NCI-H748 treated with DMSO at 0.1 percent for 48 hours (cell line): ENCODE measurements at places on chromosomes 2 and 18.

DNA sequence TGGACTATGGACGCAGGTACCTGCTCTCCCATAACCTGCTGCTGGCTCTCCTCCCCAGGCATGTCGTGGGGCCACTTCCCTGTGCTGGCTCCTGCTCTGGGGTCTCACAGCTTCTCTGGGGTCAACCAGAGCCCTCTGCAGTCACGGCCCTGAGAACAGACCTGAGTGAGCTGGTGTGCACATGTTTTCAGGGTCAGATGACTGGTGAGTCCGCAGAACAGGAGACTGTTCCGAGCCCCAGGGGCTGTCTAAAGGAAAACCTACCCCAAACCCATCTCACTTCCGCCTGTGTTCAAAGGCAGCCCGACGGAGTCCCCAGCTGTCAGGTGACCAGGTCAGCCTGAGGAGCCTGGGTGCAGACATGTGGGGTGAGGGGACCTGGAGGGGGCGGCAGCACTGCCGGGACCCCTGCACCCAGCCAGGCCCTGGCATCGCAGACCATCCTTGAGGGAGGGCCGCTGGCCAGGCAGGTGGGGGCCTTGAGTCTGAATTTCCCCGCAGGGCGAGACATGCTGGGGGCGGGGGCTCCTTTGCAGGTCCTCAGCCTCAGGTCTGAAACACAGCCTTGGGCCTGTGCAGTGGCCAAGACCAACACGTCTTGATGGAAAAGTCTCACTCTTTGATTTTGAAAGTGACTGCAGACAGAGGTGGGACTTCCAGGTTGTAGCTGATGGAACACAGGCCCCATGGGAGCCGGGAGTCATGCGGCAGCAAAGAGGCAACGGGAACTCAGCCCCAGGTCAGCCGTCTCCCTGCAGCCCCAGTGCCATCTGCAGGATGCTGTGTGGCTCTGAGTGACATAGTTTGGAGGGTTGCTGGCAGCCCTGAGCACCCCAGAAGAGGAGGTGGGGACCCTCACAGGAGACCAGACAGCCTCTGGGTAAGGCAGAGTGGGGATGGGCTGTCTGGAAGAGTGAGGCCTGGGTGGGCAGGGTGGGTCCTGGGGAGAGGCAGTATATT lies 65.3 kb downstream of the TWIST2 start:
- no peak for DNase-seq

DNA sequence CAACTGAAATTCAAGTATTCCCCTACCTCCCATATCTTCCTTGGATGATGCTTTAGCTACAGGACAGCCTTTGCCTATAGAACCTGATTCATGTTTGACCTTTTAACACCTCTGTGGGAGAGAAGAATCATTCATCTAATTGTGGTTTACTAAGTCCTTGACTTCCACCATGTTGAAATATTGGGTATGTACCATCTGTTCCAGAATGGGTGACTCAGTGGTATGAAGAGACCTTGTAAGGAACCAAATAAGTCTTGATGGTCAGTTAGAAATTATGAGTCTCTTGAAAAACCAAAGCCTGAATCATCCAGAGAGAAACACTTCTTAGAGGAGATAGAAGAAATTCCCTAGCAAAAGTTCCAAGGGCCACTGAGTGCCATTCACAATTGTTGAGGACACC lies 27.5 kb downstream of the STAMBP start:
- DNase-seq, result no peak

DNA sequence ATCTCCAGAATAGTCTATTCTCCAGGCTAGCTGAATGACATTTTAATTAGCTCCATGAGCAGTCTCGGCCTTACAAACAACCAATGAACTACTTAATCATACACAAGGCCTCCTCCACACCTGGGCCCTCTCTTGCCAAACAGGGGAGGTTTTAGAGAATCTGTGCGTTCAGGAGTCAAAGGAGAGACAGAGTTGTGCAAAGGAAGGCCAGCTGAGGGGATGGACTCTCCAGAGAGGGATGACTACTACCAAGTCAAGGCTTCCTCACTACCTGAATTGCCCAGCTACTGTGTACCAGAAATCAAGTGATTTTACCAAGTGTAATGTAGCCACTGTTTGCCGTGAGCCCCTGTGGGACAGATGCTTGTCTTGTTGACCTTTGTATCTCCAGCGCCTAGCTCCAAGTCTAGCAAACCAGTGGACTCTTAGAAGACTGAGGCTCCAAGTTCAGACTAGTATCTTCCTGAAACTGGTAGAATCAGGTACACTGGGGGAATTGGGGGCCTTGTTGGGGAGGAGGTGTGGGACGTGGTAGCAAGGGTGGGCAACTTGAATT lies 123.1 kb upstream of the STON1 start:
- no peak for DNase-seq

DNA sequence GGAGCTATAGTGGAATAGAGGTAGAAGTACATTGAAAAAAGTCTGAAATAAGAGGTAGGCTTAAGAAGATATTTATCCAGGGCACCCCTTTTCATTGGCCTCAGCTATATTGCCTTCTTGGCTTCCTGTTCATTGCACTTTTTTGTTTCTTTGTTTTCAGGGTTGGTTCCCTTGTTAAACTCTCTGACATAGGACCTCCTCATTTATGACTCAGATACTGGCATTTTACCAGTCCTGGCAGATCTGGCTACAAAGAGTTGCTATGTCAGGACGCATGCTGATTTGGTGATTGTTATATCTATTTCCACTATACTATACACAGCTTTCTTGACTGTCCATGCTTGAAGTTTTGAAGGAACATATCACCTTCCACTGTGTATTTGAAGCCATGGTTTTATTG lies 60.0 kb downstream of the GCA start:
- DNase-seq, result no peak

GRCh38 chr2:100998235-100998573 lies 3.9 kb upstream of the RPL31 start:
- DNase-seq, result no peak

DNA sequence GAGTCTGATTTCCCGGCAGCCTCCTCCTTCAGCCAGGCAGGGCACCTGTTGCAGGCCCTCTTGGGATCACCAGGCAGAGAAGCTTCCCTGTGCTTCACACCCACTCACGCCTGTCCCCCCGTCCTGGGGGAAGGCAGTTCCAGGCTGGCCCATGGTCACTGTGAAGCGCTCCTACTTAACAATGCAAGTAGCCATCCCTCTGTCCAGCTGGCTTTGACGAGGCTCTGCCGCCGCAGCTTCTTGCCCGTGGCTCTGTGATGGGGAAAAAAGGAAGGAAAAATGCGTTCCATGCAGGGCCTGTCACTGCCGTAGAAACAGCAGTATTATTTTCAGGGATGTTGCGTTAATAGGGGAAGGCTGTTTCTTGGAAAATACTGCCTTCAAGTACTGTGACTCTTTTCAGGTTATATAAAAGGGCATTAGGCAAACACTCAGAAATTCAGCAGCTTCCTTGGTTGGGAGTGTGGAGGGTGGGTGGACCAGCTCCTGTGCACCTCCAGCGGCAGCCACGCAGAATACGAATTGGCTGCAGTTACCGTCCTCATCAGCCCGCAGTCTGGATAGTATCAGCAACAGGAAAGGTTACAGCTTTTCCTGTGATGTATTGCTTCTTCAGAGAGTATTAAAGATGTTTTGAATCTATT lies 232.3 kb downstream of the KLHL29 start:
- no peak for DNase-seq
